ENCODE measurements at places on chromosomes 3 and 15. TPM values are rescaled to one million over a fixed set of nuclear protein-coding genes. Genes with fewer than 3 reads are reported as not detected.

Gene ROPN1
- not detected for total RNA-seq

DNA sequence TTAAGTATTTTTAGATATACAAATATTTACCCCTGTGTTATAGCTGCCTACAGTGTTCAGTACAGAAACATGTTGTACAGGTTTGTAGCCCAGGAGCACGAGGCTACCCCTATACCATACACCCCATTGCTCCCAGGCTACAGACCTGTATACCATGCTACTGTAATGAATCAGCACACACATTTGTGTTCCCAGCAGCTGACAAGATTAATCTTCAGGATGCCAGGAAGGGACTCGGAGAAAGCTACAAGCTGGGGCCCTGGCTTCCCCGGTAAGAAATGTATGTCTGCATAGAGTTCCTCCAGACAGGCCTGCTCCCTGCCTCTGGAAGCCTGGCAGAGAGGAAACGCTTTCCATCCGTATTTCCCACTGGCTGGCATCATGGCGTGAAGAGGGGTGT, 136.5 kb downstream of the XXYLT1 start:
- no peaks in the 10 kb centered on the region for H3K27me3 ChIP-seq
- no peak for DNase-seq
- no peaks in the 10 kb centered on the region for H3K4me1 ChIP-seq
- no peaks in the 10 kb centered on the region for H3K36me3 ChIP-seq

GRCh38 chr3:71629711-71630110, 46.2 kb upstream of the FOXP1 start:
- H3K4me1 ChIP-seq, result no peaks in the 10 kb centered on the region
- no peak for DNase-seq
- no peak overlapping the region for H3K27ac ChIP-seq
- H3K4me3 ChIP-seq, result no peak overlapping the region
- no peaks in the 10 kb centered on the region for H3K27me3 ChIP-seq

DNA sequence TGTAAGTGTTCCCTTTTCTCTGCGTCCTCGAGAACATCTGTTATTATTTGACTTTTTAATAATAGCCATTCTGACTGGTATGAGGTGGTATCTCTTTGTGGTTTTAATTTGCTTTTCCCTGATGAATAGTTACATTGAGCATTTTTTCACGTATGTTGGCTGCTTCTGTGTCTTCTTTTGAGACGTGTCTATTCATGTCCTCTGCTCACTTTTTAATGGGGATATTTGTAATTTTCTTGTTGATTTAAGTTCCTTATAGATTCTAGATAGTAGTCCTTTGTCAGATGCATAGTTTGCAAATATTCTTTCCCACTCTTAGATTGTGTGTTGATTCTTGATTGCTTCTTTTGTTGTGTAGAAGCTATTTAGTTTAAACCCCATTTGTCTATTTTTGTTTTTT, 179.2 kb downstream of the DOCK3 start:
- H3K4me3 ChIP-seq, result no peak overlapping the region
- no peak overlapping the region for H3K27ac ChIP-seq

- no peak for DNase-seq
- no peaks in the 10 kb centered on the region for H3K36me3 ChIP-seq
- H3K4me1 ChIP-seq, result no peaks in the 10 kb centered on the region
- no peak overlapping the region for H3K4me3 ChIP-seq
- H3K27ac ChIP-seq, result no peak overlapping the region
These were observed 76.1 kb downstream of the ARNT2 start for GRCh38 chr15:80480171-80480811.

GRCh38 chr15:75809986-75810750, 33.1 kb upstream of the UBE2Q2 start:
- DNase-seq, result no peak
- no peak overlapping the region for H3K27ac ChIP-seq
- no peaks in the 10 kb centered on the region for H3K27me3 ChIP-seq
- H3K4me3 ChIP-seq, result no peak overlapping the region
- H3K4me1 ChIP-seq, result no peaks in the 10 kb centered on the region
- no peaks in the 10 kb centered on the region for H3K36me3 ChIP-seq

- DNase-seq, result no peak
- H3K27ac ChIP-seq, result no peak overlapping the region
- H3K36me3 ChIP-seq, result peaks cover 17% of the 10 kb centered on the region
- no peak overlapping the region for H3K4me3 ChIP-seq
- H3K27me3 ChIP-seq, result no peaks in the 10 kb centered on the region
- no peaks in the 10 kb centered on the region for H3K4me1 ChIP-seq
These were observed 1.5 kb upstream of the TTC14 start for GRCh38 chr3:180600473-180600872.

DNA sequence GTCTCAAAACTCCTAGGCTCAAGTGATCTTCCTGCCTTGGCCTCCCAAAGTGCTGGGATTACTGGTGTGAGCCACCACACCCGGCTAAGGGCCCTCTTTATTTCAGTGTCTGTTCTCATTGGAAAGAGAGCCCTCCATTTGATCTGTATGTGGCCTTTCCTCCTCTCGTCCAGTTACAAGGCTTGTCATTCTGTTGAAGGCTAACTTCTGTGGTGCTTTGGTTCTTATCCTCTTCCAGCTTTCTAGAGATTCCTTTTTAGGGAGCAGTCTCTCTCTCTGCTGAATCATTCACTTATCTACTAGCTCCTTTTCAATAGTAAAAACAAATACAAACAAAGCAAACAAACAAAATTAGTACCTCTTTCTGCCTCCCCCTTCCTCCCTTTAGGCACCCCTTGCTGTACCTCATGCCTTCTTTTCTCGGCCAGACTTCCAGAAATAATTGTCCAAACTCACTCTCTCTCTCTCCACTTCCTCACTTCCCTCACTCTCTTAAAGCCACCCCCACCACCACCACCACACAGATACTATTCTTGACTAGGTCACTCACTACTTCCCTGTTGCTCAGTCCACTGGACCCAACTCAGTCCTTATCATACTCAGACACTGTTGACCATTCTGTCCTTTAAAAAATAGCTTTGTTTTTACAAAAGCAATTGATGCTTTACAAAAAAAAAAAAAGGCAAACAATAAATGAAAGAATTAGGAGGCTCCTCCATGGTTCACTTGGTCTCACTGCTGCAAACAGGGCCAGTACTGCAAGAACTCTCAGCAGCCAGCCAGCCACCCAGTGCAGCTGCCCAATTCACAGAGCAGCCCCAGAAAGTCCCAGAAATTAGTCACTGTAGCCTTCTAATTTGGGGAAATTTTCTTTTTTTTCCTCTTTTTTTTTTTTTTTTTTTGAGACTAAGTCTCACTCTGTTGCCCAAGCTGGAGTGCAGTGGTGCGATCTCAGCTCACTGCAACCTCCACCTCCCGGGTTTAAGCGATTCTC, 31.7 kb upstream of the RAB11A start:
- DNase-seq, result no peak
- no peak overlapping the region for H3K27ac ChIP-seq

DNA sequence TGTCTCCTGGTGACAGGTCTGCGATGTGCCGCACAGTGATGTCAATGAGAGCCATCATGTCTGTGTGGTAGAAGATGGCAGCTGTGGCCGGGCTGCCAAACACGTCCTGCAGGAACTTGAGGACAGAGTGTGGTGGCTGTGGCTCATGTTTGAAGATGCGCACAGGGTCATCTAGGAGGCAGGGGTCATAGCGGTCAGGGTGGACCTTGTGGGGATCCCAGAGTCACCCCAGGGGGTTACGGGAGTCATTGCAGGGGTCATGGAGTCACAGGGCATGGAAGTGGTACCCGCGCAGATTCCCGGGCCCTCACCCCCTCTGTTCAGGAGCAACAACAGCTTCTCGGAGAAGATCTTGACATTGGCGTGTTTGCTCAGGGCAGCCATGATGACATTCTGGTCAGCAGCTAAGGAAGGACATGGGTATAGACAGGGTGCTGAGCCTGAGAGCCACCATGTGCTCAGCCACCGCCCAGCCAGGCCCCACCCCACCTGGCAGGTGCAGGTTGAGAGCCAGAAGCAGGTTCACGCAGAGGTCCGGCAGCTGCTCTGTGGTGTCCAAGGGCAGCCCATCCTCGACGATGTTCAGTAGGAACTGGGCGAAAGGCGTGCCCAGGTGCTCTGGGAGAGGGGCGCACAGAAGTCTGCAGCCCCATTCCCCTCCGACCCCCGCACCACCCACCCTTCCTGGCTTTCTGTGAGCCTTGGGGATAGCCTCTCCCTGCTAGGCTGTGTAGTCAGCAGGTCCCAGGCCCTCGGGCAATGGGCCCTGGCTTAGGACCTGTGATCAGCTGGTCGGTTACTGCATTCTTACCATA, 6.9 kb downstream of the NCKIPSD start:
- H3K27ac ChIP-seq, result no peak overlapping the region
- H3K27me3 ChIP-seq, result no peaks in the 10 kb centered on the region
- H3K36me3 ChIP-seq, result peaks cover 3% of the 10 kb centered on the region
- H3K4me3 ChIP-seq, result no peak overlapping the region
- no peak for DNase-seq

GRCh38 chr3:27521179-27521871, 37.1 kb upstream of the SLC4A7 start:
- peaks cover 5% of the 10 kb centered on the region for H3K4me1 ChIP-seq
- no peak overlapping the region for H3K27ac ChIP-seq
- DNase-seq, result no peak
- no peaks in the 10 kb centered on the region for H3K36me3 ChIP-seq
- no peaks in the 10 kb centered on the region for H3K27me3 ChIP-seq

GRCh38 chr3:171829841-171830517, 13.2 kb upstream of the TMEM212 start:
- H3K27me3 ChIP-seq, result no peaks in the 10 kb centered on the region
- no peak overlapping the region for H3K4me3 ChIP-seq
- no peak overlapping the region for H3K27ac ChIP-seq
- peaks cover 22% of the 10 kb centered on the region for H3K4me1 ChIP-seq
